HFFc6 (cell line): ENCODE measurements at places on chromosomes 5 and 9.

- H3K4me3 ChIP-seq = peak overlapping the region; percentile 22
- peak overlapping the region; percentile 29; the same call in 1 of the 2 replicates for H3K27ac ChIP-seq
- peak; percentile 54 for DNase-seq
- no peaks in the 10 kb centered on the region for H3K36me3 ChIP-seq
These were observed 132.4 kb downstream of the ROR2 start for GRCh38 chr9:91817493-91818224.

- H3K27me3 ChIP-seq = no peaks in the 10 kb centered on the region
- DNase-seq = no peak
- peaks cover 40% of the 10 kb centered on the region for H3K36me3 ChIP-seq
These were observed 29.1 kb downstream of the GPR21 start for GRCh38 chr9:123062351-123063176.

DNA sequence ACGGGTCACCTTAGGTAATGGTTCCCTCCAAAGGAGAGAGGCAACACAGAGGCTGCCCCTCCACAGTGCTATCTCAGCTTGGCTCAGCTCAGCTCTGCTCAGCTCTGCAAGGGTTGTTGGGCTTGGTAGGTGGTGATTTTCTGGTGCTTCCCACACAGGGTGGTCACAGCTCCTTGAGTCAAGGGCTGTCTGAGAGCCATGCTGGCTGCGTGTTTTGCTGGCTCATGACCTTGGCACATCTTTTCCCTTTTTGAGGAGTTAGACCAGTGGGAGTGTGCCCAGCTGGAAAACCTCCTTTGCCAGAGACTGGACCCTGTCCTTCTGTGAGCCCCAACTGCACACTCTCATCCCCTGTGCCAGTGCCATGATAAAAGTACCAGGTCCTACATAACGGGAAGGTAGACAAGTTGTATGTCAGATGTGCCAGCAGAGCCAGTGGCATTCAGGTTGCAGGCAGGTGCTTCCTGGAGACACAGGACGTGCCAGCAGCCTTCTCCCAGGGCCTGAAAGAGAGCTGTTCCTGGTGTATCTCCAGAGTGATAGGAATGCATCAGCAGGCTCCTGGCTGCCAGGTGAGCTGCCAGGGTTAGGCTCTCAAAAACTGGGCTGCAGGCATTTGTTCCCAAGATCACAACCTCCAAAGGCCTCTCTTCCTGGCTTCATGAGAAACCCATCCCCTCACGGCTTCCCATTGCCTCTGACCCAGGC is 118.6 kb upstream of the CXCL14 start:
- DNase-seq = no peak
- H3K4me3 ChIP-seq = no peak overlapping the region
- H3K27ac ChIP-seq = no peak overlapping the region
- no peaks in the 10 kb centered on the region for H3K36me3 ChIP-seq

DNA sequence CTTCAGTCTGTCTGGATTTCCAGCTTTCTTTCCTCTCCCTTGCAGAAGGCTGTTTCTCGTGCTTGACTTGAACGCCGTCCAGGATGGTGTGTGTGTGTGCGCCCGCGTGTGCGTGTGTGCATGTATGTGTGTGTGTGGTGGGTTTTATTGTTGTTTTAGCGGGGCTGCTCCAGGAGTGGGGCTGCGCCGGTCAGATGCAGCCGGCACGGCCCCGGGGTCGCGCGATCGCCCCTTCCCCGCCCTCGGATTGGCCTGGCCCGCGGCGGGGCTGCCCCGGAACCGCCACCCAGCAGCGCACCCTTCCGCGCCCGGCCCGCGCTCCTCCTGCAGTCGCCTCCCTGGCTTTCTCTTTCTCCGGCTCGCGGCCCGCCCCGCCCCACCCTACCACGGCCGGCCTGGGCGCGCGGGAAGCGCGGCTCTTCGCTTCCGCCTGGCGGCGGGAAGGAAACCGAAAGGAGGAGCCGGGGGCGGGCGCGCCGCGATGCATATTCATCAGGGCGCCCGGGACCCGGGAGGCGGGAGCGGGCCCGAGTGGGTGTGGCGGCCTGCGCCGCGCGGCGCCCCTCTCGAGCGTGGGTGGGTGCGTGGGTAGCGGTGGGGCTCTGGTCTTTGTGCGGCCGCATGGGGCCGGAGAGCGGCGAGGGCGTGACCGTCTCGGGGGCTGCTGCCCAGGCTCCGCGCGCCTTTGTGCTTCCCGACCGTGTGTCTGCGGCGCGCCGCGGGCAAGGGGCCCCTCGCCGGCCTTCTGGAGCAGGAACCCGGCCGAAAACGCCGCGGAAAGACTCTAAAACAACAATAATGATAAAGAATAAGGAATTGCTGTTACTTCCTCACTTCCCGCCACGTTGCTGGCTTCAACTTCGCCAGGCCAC is 8.5 kb upstream of the NFIB start:
- peaks cover 7% of the 10 kb centered on the region; the same call in 1 of the 2 replicates for H3K27me3 ChIP-seq
- peak overlapping the region; percentile 86 for H3K4me3 ChIP-seq
- DNase-seq = peak; percentile 63
- H3K36me3 ChIP-seq = no peaks in the 10 kb centered on the region

DNA sequence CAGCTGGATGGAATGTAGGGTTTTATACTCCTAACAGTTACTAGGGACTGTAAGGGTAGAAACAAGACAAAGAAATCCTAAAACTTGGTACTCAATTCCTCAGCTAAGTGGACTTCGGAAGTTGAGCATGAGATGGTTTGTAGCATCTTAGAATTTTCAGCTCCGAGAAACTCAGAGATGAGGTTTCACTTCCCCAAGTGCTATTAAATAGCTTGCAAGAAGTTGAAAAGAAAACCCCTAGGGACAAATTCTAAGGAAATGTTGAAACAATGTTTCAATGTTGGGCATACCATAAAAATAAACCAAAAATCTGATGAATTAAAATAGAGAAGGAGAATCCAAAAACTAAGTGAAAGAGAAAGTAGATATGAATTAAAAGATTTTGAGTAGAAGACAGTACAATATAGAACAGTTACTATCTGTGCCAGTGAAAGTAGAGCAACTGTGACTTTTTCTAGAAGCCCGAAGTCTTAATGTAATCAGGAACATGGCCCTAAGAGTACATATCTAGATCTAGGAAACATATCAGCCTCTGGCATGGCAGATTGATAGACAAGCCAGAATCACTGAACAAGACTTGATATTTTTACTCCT is 308.6 kb upstream of the RGMB start:
- H3K4me3 ChIP-seq = no peak overlapping the region
- DNase-seq = no peak
- peak overlapping the region; percentile 32; the same call in 1 of the 2 replicates for H3K27ac ChIP-seq

- peak overlapping the region; percentile 99 for H3K27ac ChIP-seq
- peaks cover 6% of the 10 kb centered on the region; the same call in 1 of the 2 replicates for H3K27me3 ChIP-seq
These were observed 29.3 kb upstream of the UHRF2 start for GRCh38 chr9:6383551-6384225.
